GM12864 (cell line): ENCODE measurements at places on chromosomes 7 and 10.

DNA sequence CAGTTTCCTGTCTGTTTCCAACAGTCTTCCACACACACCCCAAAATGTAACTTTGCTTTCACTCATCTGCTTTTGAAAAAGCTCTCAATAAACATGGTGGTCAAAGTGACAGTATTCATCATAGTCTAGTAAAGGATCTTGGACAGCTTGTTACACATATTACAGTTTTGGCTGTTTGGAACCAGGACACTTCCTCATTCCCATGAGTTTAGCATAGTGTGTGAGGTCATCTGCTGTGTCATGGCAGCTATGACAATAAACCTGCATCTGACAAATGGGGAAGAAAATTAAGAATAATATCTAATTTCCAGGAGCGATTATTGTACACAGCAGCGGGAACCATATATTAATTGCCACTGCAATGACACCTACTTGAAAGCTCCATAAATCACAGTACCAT, 184.3 kb upstream of the SLC26A5 start:
- DNase-seq, result no peak

GRCh38 chr10:43177595-43177994, 39.4 kb downstream of the CSGALNACT2 start:
- no peak for DNase-seq

GRCh38 chr7:17500736-17501135, 202.3 kb downstream of the AHR start:
- no peak for DNase-seq

DNA sequence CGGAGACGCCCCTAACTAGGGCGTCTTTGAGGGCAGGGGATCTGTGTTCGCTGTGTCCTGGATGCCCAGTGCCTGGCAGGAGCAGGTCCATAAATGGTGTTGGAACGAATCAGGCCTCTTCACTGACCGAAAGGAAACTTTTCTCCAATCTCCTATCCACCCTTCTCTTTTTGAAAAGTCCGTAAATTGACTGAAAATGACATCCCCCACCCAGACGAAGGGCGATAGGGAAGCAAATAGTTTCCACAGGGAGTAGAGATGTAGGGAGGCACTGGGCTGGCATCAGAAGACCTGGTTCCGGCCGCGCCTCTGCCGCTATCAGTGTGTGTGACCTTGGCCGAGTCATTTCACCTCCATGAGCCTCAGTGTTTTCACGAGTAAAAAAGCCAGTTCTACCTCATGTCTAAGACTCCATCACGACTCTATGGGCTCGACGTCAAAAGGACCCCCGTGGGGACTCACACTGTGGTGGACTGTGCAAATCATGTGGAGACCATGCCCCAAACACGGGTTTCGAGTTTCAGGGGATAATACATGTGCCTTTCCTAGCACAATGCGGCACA, 497 bp upstream of the RAB11FIP2 start:
- no peak for DNase-seq

GRCh38 chr7:110987127-110987693, 103.7 kb upstream of the LRRN3 start:
- no peak for DNase-seq

- no peak for DNase-seq
Measured at GRCh38 chr10:25820472-25820871, 113.6 kb upstream of the MYO3A start.

DNA sequence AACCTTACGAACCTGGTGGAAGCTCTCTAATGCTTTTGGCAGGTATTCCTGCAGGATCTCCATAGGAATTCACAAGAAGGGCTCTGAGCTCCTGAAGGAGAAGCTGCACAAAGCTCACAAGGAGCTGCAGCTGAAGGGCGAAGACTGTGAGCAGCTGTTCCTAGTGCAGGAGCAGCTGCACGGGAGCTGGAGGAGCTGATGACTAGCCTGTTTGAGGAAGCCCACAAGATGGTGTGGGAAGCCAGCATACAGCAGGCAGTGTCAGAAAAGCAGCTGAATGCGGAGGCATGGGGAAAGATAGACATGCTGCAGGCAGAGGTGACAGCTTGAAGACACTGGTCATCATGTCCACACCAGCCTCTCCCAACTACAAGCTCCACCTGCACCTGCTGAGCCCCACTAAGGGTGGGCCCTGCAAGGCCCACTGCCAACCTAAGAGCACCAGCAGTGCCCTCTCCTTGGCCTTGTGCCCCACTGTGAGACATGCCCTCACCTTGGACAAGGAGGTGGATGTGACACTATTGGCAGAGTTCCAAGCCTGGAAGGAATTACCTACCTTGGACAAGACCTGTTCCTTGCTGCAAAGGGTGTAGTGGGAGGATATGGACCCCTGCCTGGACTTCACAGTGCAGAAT, 250.6 kb downstream of the BBS9 start:
- no peak for DNase-seq

DNA sequence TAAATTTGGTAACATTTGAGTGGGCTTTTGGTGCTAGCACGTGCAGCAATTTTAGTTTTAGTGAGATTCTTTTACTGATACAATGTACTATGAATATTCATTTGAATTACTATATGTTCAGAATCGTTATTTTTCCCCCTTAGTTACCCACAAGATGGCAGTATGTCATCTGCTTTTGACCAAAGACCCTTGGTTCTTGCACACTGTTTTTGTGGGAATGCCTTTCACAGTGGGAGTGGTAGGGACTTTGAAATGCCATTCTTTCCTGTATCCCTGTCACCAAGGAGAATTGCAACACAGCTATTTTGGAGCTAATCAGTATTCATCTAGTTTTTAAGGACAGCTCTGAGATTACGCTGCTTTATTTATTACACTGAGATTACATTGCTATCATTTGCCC, 40.6 kb downstream of the SEC23IP start:
- DNase-seq, result no peak

DNA sequence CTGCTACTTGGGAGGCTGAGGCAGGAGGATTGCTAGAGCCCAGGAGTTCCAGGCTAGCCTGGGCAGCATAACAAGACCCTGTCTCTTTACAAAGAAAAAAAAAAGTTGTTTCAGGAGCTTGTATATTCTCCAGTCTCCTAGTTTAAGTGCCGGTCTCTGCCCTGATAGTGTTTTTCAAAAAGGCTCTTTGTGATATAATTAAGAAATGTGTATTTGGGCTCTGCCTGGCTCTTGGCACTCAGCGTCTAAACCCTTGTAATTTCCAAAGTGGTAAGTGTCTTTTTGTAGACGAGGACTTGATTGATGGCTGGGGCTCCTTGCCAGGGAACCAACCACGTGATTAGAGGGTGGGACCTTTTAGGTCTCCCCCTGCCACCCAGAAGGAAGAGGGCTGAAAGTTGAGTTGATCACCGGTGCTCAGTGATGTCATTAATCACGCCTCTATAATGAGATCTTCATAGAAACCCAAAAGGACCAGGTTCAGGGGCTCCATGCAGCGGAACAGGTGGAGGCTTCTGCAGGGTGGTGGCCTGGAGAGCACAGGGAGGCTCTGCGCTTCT, 4.4 kb downstream of the EIF3B start:
- DNase-seq, result no peak

DNA sequence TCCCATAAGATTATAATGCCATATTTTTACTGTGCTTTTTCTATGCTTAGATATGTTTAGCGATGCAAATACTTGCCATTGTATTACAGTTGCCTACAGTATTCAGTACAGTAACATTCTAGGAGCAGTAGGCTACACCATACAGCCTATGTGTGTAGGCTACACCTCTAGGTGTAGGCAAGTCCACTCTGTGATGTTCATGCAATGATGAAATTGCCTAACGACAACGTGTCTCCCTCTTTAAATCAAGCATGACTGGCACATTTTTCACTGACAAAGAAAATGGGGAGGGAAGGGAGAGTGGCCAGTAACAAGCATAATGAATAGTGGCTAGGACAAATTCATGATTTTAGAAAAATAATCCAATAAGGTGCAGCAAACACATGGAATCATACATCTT, 1.7 kb downstream of the NCAPG2 start:
- no peak for DNase-seq

DNA sequence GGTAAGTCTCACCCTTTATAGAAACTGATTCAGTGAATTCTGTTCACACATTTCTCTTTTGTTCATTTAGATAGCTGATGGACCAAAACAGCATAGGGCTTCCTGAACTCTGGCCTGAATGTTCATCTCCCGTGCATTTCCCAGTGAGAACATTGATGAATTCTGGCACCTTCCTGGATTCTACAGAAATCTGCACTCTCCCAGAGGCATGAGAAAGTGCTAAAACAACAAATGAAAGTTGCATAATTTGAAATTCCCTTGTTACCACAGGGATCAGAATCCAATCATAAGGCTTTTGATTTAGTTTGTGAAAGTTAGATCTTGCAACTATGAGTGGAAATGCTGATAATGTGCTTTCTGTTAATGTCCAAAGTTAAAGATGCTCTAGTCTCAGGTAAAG, 29.7 kb upstream of the SCIN start:
- no peak for DNase-seq

DNA sequence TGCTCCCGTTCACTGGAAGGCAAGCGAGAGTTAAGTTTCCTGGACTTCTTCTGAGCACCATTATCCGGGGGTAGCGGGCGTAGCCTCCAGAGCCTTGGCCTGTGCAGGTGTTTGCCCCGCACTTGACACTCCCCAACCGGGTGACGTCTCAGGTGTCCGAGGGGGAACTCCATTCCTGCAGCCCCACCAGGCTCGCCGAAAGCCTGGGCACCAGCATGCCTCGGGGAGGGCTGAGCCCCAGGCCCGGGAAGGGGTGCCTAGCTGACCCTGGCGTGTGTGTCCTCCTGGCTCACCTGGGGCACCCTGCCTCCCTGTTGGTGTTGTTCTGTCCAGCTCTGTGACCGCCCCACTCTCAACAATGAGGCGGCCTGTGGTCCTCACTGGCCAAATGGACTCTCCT, 109.4 kb upstream of the GPR26 start:
- DNase-seq, result no peak

GRCh38 chr7:14381306-14381705, 391.8 kb upstream of the ETV1 start:
- no peak for DNase-seq

DNA sequence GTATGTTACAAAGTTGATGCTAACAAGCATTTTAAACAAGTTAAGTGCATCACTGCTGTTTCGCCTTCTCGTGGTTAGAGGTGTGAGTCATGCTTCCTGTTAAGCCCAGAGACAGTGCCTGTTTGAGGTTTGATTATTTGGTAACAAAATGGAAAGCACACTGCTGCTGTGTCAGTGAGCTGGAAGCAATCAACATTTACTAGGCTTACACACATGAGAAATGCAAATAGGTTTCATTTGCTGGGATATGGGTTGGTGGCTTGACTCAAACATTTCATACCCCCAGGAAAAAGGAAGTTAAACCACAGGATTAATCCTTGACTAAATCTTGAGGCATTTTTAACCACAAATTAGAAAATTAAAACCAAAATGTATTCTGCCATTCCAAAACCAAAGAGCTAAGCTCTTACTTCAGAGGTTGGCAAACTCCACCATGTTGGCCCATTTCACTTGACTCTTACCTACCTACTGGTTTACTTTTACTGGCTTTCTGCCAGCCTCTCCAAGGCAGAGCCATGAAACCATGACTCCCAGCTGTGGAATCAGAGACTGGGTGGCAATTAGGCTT, 139.2 kb downstream of the ETV1 start:
- no peak for DNase-seq

- DNase-seq, result no peak
Measured at GRCh38 chr7:134454277-134454676, 4.6 kb downstream of the AKR1B1 start.

GRCh38 chr10:525565-526315, 163.7 kb downstream of the DIP2C start:
- DNase-seq, result no peak

GRCh38 chr7:132783824-132784223, 207.6 kb upstream of the PLXNA4 start:
- no peak for DNase-seq

DNA sequence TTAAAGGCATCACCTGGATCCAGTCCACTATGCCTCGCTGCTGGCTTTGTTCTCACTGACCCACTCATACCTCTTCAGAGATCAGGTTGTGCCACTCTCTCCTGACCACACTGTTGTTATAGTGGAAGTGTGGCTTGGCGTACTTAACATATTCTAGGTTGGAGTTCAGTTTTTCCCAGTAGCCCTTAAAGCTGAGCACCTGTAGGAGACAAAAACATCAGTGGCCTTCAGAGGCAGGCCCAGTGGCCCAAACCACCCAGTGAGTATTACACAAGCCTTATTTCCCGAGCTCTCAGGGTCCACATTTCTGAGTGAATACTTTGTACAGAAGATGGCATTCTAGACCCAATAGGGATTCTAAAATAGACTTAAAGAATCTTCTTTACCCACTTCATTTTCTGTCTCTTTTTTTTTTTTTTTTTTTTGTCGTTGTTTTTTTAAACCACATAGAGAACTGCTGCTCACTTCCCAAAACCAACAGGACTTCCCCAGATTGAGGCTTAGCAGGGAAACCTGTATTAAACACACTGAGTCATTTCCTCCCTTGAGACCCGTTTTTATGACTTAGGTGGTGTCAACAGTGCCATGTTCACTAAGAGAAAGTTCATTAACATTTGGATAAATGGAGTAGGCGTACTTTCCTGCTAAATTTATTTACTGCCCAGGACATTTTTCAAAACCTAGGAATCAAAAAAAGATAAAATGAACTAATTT, 85.8 kb downstream of the GSAP start:
- peak; percentile 68 for DNase-seq

DNA sequence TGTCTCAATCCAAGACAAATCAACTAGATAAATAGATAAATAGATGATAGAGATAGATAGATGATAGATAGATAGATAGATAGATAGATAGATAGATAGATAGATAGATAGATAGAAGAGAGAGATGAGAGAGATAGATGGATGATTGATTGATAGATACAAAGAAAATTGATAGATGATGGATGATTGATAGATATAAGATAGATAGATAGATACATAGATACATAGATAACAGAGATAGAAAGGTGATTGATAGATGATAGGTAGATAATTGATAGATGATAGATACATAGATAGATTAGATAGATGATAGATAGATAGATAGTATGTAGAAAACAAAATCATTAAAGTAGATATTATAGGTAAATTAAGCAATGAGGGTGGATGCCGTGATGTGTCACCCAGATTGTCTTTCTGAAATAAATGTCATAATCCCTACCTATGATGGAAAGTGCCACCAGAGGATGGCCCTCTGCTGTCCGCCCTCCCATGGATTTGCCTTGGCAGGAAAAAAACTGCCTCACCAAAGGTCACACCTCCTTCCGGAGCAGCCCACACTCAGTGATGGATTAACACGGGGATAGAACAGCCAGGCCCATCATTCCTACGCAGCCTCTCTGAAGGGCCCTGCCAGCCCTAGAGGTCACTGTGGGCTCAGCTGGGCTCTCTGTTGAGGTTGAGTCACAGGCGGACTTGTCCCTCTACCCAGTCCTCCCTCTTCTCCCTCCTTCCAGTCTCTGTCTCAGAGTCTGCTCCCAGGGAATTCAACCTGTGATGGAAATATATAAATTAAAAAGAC, 50.8 kb downstream of the KCNH2 start:
- DNase-seq, result no peak

- no peak for DNase-seq
Measured at GRCh38 chr7:18831943-18832342, 285.5 kb downstream of the TWIST1 start.

DNA sequence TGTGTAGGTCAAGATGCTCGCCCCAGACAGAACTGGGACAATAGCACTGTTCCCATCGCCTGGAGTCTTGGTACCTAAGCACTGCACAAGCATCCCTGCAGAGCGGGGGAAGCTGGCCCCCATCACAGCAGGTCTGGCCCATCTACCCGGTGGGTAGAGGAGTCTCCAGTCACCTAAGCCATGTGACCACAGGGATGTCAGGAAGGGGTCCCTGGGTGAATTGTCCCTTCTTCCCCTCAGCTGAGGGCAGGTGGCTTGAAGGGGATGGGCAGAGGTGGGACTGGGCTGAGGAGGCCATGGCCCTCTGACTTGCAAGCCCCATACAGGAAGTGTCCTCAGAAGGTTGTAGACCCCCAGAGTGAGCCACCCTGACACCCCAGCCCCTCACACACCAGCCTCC, 39.7 kb downstream of the FRMPD2 start:
- no peak for DNase-seq
